ENCODE measurements at places on chromosomes 16 and 17.

DNA sequence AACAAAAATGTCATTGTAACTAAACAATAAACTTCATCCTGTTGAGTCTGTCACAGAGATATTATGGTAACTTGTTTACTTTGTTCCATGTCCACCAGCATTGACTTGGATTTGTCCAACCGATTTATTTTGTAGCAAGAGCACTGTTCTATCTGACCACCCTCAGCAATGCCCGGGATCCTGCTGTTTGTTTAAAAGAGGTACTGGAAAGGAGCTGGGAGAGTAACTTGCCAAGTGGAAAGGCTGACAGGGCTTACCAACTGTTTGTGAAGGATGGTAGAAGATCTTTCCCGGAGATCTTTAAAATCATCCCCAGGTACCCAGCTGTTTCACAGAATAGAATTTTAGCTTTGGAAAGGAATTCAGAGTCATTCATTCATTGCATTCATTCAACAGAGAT is 59.1 kb upstream of the BCAR1 start:
- DNase-seq, result no peak

DNA sequence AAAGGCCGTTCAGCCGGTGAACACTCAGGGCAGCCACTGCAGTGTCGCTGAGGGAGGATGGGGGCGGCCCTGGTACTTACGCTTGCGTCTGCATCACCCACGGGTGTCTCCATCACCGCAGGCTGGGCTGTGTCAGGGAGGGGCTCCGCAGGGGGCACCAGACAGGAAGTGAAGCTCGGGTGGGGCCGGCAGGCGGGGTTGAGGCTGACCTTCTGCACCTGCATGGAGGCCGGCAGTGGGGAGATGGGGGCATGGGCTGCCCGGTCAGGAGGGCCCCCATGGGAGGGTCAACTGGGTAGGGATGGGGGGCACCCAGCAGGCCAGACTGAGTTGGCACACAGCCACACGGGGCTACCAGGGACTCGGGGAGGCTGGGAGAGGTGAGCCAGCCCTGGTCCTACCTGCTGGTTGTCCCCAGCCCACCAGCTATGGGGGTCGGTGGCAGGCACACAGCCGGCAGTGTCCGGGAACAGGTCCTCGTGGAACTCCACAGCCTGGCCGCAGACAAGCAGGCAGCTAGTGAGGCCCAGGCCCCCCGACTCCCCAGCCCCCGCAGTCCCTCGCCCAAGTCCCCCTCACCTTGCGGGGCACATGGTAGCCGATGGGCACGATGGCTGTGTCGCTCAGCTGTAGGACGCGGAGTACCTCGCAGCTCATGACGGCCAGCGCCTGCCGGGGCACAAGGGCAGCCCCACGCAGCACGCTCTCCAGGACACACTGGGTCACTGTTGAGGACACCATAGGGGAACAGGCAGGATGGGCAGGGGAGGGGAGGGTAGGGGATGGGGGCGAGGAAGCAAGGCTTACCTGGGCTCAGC is 7.2 kb upstream of the VASN start:
- DNase-seq, result no peak

DNA sequence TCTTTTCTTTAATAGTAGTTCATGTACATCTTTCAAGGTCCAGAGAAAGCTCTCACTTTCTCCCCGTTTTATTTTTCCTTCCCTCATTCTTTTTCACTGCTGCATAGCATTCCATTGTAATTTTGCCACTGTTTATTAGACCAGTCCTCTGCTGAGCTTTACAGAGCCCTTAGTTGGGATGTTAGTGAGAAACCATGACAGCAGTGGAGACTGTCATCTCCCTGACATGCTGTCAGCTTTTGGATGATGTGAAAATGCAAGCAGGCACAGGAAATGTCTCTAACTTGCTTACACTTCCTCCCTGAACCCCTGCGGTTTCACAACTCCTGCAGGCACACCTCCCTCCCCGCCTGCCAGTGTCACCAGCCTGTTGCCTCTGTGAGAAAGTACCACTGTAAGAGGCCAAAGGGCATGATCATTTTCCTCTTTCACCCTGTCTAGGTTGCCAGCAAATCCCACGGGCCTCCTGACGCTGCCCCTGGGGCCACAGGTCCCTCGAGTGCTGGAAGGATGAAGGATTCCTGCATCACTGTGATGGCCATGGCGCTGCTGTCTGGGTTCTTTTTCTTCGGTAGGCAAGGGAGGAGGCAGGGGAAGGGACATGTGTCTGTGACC is at the start of gene ITGAL:
TSS of gene ITGAL (plus strand) at position 415 of the 615 bp plus-strand sequence. CDS start at position 511, 96 bp downstream.
- peak; percentile 23 for DNase-seq

GRCh38 chr16:46927273-46927672 is 43.1 kb downstream of the GPT2 start:
- DNase-seq, result no peak

- peak; percentile 59 for DNase-seq
These were observed 31.5 kb upstream of the ASGR2 start for GRCh38 chr17:7146115-7146514.

- DNase-seq, result no peak
These were observed at the start of gene TNK1 for GRCh38 chr17:7380855-7381683. Gene TNK1 (plus strand): TSS chr17:7381089. CDS start chr17:7382927, 1,838 bp downstream.

GRCh38 chr17:38687286-38687685 is 12.5 kb upstream of the EPOP start:
- DNase-seq, result no peak

DNA sequence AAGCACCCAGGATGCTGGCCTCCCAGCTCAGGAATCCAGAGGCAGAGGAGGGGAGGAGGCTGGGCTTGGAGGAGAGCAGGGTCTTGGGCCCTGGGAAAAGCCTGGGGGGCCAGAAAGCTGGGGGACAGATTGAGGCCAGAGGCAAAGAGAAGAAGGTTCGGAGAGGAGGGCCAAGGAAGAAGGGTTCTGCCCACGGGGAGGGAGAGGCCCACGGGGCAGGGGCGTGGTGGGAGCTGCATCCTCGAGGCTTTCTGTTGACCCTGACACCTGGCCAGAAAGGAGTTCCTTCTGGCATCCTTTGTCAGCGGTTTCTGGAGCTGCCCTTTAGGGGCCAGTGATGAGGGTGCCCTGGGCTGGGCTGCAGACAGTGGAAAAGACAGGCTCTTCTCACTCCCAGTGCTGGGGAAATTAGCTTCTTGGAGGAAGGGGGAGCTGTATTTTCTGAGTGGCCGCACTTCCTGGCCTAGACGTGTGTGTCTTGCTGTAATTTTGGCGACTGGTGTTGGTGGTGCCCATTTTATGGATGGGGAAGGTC is 308.7 kb downstream of the SEC14L1 start:
- DNase-seq, result no peak

GRCh38 chr16:83835586-83836566 is 28.1 kb downstream of the HSBP1 start:
- DNase-seq, result no peak

DNA sequence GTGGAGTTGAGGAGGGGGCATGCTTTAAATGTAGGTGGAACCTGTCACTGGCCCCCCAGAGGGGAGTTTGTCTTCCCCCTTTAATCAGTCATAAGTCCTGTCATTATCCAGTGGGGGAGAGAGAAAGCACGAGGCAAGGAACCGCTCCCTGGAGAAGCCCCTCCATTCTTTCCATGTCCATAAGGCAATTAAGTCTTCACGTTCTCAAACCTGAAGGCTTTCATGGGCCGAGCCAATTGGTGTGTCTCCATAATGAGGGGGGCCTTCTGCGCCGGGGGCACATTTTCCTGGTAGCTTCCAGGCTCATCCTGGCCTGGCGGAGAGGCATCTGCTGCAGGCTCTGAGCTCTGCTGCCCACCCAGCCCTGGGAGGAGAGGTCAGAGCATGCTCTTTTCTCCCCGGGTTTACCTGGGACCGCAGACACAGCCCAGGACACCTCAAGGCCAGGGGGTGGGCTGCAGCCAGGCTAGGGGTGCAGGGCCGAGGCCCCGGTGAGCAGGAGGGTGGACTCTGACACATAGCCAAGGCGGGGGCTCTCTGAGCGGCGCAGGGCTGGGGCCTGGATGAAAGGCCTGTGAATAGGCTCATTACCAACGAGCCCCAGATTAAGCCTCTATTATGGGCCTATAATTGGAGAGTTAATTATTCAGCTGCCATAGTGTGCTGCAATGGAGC is 42.5 kb downstream of the C16orf78 start:
- no peak for DNase-seq

- peak; percentile 86 for DNase-seq
These were observed 5.8 kb upstream of the KIFC3 start for GRCh38 chr16:57807968-57808528.

DNA sequence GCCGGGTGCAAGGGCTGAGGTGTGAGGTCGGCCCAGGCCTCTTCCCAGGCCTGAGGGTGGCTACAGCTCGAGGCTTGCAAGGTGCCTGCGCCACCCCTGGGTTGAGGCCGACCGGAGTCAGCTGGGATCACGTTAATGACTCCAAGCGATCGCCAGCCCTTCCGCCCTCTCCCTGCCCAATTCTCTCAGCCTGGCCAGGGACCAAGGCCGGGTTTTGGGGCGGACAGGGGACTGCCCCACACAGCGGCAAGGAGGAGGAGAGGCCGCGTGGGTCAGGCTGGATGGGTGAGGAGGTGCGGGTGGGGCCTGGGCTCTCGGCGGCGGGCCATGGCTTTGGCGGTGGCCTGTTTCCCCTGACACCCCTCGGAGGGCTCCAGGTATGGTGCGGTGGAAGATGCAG is 3.2 kb upstream of the WDR24 start:
- DNase-seq, result no peak

GRCh38 chr17:10651927-10652326 is 5.2 kb downstream of the MYH3 start:
- no peak for DNase-seq

GRCh38 chr17:58352596-58353388 is 791 bp upstream of the SUPT4H1 start:
- DNase-seq, result peak; percentile 70

- no peak for DNase-seq
These were observed 1.4 kb upstream of the NRN1L start for GRCh38 chr16:67883146-67883871.

DNA sequence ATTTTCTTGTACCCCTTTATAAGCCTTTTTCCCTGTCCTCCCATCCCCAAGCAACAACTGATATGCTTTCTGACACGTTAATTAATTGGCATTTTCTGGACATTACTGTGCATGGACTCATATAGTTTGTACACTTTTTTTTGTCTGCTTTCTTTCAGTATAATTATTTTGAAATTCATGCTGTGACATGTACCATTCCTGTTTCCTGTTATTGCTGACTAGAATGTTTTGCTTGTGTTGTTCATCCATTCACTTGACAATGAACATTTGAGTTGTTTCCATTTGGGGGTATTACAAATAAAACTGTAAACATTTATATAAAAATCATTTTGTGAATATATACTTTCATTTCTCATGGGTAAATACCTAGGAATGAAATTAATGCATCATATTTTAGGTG is 50.6 kb downstream of the RBBP6 start:
- no peak for DNase-seq

GRCh38 chr17:73283841-73284282 is 22.2 kb upstream of the CPSF4L start:
- DNase-seq, result no peak

DNA sequence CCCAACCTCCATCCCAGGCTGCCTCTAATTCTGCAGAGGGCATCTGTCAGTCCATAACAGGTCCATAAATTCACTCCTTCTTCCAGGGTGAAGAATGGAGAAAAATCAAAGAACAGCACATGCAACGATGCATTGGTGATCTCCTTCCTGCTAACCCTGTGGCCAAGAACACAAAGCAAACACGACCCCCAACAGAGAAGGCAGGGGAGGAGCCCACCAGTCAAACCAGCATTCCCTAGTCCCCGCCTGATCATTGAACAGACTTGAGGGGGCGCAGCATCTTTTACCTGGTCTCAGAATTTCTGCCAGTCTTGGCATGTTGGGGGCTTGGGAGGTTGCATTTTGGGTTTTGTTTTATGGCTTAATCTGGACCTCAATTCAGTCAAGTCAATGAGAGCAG is 476.0 kb downstream of the SLC39A11 start:
- no peak for DNase-seq

GRCh38 chr16:56549744-56550385 is 15.0 kb upstream of the MT4 start:
- no peak for DNase-seq

DNA sequence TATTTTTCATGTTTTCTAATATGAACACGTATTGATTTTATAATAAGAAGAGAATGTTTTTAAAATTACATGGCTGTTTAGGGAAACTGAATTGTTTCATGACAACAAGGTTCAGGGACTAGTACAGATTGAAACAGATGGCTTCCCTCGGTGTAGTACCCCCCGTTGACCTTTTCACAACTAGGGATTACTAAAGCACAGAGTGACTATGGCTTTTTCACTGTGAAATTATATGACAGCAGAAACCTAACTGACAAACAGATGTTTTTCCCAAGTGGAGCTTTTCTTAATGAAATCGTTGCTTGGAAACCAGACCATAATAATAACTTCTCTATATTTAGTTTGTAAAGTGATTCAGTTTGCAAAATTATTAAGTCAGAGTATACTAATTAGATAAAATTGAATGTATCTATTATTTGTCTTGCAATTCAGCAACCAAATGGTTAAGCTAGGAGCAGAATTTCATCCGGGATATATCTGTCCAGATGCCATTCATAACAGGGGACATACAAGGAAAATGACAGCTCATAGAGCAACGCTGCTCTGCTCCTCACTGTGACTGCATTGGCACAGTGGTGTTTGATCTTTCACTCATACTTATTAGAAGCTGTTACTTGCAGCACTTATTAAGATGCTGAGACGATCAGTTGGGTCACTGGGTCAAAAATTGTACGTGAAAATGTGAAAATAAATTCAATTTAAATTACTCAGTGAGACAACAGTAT is 111.7 kb downstream of the TANGO6 start:
- DNase-seq, result no peak

DNA sequence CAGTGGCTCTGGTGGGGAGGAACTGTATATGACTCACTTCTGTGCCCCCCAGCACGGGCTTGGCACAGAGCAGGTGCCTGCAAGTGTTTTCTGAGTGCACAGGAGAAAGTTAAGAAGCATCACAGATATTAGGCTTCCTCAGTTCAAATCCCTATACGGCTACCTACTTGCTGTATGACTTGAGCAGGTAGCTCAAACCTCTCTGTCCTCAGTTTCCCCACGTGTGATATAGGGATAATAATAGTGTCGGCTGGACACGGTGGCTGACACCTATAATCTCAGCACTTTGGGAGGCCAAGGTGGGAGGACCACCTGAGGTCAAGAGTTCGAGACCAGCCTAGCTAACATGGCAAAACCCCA is 95.7 kb downstream of the C16orf78 start:
- DNase-seq, result no peak

DNA sequence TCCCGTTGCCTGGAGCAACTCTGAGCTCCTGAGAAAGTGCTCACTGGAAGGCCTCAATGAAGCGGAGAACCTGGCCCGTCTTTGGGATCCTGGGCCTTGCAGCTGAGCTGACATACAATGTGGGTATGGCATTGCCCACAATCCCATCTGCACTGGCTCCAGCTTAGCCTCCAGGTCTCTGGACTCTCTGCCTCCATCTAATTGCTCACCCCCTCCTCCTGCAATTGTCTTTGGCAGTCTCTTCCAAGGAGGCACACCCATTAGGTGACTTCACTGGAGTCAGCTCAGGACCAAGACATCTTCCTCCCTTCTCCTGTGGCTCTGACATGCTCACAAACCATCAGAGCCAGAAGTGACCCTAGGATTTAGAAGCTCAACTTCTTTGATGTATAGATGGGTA is 1.5 kb downstream of the DLX4 start:
- DNase-seq, result no peak
